B cell (primary cell): ENCODE measurements at places on chromosomes 2 and 18. TPM values are rescaled to one million over a fixed set of nuclear protein-coding genes. Genes with fewer than 3 reads are reported as not detected.

GRCh38 chr2:136136931-136137330 lies 19.0 kb upstream of the CXCR4 start:
- DNase-seq, result no peak

DNA sequence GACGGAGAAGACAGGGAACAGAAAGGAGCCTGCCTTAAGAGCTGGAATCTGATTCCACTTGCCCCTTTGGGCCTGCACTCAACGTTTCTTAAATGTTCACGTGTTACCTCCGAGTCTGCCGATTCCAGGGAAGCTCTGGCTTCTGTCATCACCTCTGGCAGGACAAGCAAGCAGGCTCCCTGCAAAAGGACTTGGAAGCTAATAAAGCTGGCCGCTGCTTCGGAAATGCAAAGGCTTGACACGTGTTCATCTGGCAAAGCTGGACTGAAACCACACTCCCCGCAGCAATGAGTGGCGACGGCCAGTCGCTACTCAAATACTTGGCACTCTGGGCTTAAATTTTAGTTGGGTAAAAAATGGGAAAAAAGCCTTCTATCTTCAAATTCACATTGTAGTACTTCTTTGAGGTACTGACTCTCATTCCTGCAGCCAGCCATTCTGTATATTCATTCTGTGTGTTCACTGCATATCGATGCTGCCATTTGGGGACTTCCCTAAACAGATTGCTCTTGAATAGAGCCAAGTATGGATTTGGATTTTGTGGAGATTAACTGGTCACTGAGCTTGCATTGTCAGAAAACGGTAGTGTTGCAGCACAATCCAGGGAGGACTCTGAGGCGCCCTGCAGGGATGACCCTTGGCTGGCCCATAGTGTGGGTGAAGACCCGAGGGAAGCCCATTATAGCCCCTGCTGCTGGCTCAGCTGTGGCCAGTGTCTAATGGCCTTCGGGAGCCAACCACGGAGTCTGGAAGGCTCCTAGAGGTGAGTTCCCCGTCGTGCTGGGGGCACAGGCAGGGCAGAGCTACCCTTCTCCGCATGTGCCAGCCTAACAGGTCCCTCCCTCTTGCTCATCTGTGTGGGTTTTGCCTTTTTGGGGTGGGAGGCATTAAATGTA lies 231.5 kb downstream of the PRKCE start:
- DNase-seq, result no peak

Gene ESPNL
- total RNA-seq, result 1.6 and 2.2 TPM in 2 replicates

GRCh38 chr2:68849579-68850030 lies 21.6 kb downstream of the BMP10 start:
- DNase-seq, result no peak

DNA sequence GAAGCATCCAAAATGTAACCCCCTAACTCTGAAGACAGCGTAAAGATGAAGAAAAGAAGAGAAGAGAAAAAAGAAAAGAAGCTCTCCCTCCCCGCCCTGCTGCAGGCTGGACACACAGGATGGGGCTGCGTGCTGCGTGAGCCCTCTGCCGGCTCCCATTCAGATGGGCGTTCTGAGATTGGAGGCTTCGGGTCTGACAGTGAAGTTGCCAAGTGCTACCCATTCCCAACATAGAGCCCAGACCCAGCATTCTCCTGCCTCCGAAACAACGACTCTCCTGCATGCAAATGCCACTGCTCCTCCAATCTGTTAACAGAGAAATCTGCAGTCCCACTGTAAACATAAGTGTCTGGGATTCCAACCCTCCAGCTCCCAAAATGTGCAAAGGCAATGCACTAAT lies 234.9 kb downstream of the BCL11A start:
- DNase-seq, result no peak

GRCh38 chr2:109457366-109457765 lies 156.4 kb downstream of the SEPTIN10 start:
- DNase-seq, result no peak

DNA sequence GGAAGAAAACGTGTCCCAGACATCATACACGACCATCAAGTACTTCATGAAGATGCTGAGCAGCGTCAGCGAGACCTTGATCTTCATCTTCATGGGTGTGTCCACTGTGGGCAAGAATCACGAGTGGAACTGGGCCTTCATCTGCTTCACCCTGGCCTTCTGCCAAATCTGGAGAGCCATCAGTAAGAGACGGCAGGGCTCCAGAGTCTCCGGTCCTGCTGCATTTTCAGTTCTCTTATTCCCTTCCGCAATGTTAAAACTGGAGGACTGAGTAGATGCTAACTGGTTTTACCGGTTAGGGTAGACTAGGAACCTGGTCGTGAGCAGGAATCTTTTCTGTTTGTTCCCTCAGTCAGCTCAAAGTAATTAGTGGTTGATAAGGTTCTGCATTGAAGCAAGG lies 32.3 kb downstream of the SLC9A4 start:
- no peak for DNase-seq
